ENCODE measurements at places on chromosomes 3 and 15.
A peak's percentile ranks its signal among the peaks of the same experiment; 100 is the strongest.

DNA sequence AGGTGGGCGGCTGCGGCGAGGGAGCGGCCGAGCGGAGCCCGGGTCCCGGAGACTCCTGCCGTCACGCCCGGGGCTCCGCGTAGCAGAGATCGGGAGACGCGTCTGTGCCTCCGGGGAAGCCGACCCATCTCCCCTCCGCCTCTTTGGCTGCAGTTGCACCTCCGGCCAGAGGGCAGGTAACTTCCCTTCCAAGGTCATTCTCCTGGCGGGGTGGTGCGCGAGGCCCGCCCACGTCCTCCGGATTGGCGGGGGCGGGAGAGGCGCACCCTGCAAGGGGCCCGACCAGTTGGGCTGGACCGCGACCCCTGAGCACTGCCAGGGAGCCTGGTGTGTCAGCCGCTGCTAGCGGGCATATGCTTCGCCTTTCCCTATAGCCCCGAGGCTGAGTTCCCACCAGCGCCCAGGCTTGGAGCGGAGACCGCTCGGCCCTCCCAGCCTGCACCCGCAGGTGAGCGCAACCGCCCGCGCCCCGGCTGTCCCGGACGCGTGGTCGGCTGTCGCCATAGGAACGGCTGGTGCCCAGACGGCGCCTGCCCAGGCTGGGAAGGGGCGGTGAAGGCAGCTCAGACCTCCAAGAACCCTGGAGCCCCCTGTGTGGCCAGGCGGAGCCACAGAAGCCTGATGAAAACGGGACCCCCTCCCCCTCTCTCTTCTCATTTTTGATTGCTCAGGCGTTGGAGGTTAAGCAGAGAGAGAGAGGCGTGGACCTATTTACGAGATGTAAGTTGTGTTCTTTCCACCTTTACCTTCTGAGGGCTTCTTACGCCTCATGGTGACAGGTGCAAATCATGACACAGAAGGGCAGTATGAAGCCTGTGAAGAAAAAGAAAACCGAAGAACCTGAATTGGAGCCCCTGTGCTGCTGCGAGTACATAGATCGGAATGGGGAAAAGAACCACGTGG lies 453 bp downstream of the ZDHHC23 start:
- peak; percentile 17 for DNase-seq

GRCh38 chr15:40912478-40912877 lies 16.7 kb upstream of the DLL4 start:
- DNase-seq: no peak

DNA sequence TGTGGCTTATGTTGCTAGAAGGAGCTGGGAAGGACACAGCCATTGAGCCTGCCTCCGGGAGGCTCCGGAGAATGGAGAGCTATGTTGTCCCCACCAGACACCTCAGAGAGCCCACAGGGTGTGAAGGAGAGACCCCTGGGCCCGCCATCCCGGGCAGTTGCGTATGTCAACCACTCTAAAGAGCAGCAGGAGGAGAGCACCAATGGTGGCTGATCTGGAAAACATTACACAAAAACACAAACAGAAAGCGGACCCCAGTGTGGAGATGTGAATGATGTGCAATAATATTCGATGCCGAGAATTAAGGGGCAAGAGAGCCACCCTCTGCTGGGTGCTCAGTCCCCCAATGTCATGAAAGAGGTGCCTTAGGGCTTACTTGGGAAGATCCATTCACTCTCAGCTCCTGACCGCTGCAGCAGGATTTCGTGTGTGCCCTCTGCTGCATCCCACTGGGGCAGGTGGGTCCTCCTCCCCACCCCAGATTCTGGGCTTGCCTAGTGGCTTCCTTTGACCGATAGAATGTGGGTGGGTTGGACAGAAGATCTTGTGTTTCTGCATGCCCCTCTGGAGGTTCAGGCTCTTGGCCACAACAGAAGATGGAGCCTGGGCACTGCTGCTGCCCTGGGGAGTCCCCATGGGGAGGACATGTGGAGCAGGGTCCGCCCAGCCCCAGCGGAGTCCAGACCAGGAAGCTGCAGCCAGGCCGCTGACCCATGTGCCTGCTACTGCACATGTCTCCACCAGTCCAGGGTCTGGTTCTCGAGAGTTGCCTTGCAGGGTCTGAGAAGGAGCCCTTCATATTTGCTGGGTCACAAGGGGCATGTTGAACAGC lies 245.3 kb downstream of the OCA2 start:
- DNase-seq: no peak

DNA sequence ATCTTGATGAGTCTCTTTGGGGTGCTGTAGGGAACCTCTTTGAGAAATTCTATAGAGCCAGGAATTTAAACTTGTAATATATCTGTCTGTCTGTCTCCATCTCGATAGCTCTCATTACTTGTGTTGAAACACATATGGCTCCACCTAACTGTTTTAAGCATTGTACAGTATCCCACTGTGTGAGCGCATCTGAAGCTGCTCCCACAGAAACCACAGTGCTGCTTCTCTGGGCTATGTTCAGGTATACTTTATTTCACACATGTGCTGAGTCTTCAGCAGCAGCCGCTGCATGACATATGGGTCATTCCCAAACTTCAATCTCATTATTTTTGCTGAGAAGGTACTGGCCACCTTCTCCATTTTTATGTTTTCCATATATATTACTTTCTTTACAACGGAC lies 63.9 kb downstream of the MCTP2 start:
- DNase-seq: no peak

DNA sequence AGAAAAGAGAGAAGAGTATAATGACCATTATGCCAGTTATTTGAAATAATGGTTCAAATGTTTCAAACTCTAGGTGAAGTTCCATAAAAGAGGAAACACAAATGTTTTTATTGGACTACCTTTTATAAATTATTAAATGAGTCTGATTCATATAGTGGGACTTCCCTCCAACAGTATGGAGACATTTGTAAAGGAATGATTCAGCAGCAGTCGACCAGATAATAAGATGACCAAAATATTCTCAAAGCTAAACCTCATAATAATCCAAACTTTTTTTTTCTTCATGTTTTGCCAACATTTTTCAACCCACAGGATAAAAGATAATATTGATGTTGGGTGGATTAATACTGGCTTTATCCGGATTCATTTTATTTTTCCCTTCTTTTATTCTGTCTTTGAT lies 18.8 kb downstream of the TIPARP start:
- DNase-seq: no peak

GRCh38 chr3:88149101-88149508 lies 654 bp upstream of the C3orf38 start:
- DNase-seq: peak; percentile 30

GRCh38 chr3:18717598-18717997 lies 292.5 kb upstream of the SATB1 start:
- no peak for DNase-seq
